ENCODE measurements at places on chromosomes 4 and X. TPM values are rescaled to one million over a fixed set of nuclear protein-coding genes. Genes with fewer than 3 reads are reported as not detected.

Gene GAGE2A
- not detected for polyA plus RNA-seq

Gene KLHL34
- polyA plus RNA-seq: not detected

Gene ARMCX1
- 8.8 TPM for polyA plus RNA-seq

Gene IGSF1
- not detected for polyA plus RNA-seq

DNA sequence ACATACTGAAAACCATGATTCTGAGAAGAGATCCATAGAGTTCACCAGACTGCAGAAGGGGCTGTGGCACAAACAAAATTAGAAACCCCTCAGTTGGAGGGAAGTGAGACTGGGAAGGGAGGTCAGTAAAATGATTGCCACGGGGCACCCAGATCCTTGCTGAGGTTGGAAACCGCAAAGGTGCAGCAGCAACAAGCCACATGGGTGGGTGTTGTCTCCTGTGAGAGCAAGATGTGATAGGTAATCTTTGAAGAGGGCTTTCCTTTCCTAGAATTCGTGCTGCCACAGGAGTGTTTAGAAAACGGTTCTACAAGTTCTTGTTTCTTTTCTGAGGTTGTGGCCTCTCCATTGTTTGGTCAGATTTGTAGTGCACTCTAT lies 85.5 kb downstream of the NFKB1 start:
- no peak for DNase-seq

DNA sequence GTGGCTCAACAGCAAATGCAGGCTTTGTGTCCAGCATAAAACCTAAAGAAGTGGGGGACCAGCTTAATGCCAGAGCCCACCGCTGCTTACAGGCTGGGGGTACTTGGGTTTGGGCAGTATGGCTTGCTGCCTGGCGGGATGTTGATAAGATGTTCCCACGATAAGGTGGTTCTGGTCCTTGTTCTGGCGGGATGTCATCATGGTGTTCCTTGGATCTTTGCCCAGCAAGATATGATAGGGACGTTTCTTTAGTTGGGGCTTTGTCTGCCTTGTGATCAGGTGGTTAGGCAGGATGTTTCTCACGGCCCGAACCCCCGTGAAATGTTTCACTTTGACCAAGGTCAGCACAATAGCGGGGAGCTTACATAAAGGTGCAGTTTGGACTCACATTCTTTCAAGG lies 35.3 kb downstream of the PNPLA4 start:
- no peak for DNase-seq

- no peak for DNase-seq
These were observed 102.2 kb downstream of the SEL1L3 start for GRCh38 chr4:25760518-25761157.

DNA sequence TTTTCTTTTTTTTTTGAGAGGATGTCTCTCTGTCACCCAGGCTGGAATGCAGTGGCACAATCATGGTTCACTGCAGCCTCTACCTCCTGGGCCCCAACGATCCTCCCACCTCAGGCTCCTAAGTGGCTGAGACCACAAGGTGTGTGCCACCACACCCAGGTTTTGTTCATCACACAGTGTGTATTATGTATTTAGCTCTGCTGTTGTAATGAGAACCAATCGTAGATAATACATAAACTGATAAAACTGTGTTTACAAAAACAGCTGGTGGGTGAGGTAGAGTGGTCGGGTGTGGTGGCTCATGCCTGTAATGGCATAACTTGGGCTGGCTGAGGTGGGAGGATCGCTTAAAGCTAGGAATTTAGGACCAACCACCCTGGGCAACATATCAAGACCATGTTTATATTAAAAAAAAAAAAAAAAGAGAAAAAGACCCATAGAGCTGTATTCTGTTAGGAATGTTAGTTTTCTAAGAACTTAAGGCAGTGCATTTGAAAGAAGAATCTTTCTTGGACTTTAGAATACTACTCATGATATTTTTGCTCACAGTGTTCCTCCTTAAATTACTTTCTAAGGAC lies 34.9 kb downstream of the POLR2B start:
- DNase-seq: no peak
